Cortex of kidney (tissue), 1 donor: ENCODE measurements at places on chromosomes 1 and 21.

GRCh38 chr1:221911714-221912113, 169.8 kb upstream of the DUSP10 start:
- DNase-seq: no peak

DNA sequence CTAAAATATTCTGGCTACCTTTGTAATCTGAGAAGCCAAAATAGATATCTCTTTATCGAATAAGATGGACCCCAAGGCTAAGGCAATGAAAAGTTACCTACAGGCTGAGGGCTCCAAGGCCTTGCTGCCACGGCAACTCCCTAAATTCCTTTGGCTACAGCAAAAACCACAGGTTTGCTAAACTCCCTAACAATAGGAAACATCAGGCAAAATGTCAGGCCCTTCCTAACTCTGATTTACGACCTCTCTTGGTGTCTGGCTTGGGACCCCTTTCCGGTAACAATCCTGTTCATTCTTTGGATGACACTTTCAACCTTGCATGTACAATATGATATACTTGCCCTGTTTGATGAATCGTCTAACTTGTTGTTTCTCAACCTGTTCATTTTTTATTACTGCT, 11.3 kb upstream of the OR2T8 start:
- no peak for DNase-seq

DNA sequence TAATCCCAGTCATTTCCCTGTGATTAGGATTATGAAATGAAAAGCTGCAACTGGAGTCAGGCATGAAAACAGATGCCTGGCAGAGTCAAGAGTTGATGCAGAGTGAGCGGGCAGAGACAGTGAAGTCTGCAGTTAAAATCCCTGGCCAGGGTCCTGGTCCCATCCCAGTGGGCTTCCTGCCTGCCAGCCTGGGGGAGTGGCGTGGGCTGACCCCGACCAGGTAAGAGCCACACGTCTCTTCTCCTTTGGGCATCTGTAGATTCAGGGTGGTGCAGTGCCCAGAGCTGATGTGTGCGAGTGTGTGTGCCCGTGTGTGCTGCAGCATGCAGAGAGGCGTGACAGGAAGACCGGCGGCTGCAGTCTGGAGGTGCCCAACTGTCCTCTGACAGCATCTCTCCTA, 6.2 kb upstream of the KIAA1614 start:
- no peak for DNase-seq

GRCh38 chr1:204151552-204152309, at the start of gene ETNK2:
Gene ETNK2, minus strand, starts transcription at chr1:204152044. Its CDS starts 192 bp downstream, at chr1:204151852.
- peak; percentile 36 for DNase-seq

- DNase-seq: peak; percentile 42
Observed at GRCh38 chr21:32612075-32612998, at the start of gene CFAP298. Gene CFAP298, minus strand, starts transcription at chr21:32612377. Its CDS starts 134 bp downstream, at chr21:32612243.

DNA sequence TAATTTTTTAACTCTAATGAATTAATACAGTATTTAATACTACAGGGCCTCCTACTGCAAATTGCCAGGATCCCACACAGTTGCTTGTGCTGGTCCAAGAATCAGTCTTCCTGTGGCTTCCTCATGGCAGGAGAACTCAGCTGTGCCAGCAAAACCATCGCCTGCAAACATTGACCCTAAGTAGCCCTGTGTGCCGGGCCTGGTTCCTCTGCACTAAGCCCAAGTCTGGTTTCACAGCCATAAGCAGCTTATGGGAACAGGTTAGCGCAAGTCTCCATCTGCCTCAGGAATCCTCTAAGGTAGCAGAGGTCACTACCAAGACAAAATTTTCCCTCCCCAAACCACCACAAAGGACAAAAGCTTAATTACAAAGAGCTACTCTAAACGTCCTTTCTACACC, 216.6 kb downstream of the PLA2G4A start:
- DNase-seq: no peak

DNA sequence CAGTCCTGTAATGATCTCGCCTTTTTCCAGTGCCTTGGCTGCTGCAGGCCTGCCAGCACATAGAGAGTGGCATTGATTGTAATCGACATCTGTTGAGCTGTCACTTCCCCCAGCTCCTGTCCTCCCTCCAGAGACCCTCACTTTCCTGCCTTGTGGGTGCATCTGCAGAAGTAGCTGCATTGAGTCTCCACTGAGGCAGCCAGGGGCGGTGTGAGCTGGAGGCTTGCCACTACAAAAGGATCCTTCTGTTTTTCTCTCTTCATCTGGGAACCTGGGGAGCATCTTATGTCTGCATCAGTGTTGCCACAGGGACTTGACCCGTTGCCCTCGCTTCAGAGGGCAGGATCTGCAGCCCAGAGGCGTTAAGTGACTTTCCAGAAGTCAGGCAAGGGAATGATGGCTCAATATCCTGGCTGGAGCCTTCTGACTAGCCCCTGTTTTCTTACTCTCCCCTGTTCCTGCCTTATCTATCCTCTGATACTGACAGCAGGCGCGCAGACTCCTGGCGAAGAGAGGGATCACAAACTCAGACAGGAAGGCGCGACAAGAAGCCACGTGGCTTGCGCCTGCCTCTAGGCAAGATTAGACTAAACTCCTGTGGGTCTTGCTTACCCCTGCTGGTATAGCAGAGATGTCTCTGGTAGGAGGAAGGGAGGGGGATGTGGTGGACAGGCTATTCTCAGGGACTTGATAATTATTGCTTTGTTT, 13.3 kb upstream of the FMOD start:
- no peak for DNase-seq

DNA sequence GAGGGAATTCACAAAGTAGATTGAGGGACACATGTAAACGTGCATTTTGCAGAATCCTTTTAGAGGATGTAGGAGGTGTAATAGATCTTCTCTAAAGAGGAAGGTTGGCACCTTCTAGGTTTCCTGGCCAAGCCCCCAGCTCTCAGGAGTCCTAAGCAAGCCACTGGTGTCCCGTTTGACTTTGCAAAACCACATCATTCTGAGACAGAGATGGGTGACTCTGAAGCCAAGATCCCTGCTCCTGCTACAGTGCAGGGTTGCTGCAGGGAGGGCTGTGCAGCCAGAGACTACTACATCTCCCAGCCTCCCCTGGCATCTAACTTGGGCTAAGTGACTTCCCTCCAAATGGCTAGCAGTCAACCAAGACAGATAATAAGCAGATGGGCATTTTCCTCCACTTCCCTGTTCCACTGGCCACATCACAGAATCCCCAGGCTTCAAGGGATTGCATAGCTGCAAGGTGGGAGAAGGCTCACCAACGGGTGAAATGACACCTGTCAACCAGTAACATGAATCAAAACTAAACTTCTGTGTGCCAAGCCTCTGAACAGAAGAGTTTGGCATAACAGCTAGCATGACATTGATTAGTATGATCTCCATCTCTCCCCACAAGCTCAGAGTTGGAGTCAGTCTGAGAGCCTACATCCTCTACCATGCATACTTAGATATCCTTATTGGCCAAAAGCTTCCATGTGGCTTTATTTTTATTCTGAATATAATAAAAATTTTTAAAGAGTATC, 129.6 kb upstream of the COA6 start:
- no peak for DNase-seq

DNA sequence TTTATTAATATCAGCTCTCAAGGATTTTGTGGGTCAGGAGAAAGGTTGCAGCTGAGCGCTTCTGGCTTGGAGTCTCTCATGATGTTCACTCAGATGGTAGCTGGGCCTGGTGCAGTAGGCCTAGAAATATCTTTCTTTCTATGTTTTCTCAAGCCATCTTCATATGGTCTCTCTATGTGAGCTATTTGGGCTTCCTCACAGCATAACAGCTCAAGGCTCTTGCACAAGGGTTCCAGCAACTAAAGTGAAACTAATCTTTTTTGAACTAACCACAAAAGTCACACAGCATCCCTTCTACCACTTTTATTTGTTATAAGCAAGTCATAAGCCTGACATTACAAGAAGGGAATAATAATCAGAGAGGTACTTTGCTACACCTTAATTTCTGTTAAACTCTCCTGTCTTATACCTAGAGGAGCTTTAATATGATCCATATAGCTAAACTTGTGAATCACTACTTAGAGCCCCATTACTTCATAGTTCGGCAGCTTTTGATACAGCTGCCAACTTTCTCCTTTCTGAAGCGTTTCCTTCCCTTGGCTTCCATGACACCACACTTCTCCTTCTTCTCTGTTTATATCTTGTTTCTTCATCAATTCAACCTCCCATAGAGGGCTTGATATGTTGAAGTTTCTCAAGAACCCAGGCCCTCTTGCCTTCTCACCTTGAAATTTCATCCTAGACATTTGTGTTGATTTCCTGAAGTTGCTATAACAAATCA, 720.2 kb downstream of the LTN1 start:
- no peak for DNase-seq
